ENCODE measurements at places on chromosomes 7 and 10.

DNA sequence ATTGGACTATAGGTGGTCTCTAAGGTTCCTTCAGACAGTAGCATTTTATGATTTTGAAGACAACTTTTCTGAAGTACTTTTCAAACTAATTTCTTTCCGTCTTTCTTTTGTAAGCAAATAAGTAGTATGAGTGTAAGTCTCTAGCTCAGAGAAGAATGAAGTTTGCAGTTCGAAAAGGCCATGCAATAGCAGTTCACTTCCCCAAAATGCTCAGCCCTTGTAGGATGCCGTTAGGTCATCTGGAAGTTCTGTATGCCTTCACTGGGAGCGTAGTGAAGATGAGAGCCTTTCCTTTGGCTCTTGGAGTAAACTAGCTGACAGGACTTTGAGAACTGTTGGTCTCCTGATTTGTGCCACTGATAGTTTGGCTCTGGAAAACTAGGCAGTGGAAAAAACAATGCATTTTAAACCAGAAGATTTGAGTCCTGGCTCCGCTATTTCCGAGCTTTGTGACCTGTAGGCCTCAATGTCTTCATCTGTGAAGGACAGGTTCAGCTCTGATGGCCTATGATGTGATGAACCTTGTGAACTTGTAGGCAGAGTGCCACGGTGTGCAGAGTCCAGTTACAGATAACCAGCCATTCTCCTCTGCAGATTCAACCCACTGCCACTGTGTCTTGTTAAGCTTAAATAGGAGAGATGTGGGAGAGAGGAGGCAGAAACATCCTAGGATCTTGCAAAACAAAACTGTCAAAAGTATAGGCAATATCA, 18.8 kb downstream of the SGPL1 start:
- H3K36me3 ChIP-seq, result peaks cover 30% of the 10 kb centered on the region
- peaks cover 35% of the 10 kb centered on the region for H3K4me1 ChIP-seq
- no peak for DNase-seq
- H3K4me3 ChIP-seq, result no peak overlapping the region

DNA sequence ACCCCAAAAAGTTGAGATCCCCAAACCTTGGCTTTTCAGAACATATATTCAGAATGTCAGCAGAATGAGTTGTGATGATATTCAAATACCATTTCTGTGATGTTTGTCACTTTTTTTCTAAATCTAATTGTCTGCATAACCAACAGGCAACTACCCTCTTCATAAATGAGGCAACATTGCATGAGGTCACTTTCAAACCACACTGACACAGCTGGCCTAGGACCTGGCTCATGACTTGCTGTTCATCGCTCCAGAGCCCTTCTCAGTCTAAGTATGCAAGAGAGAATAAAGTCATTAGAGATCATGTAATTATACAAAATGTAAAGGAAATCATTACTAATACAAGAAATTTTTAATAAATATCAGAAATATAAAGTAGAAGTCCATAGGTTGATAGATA, 681.9 kb downstream of the GRM8 start:
- no peak overlapping the region for H3K27ac ChIP-seq
- H3K27me3 ChIP-seq, result no peaks in the 10 kb centered on the region
- no peaks in the 10 kb centered on the region for H3K36me3 ChIP-seq
- no peak for DNase-seq

DNA sequence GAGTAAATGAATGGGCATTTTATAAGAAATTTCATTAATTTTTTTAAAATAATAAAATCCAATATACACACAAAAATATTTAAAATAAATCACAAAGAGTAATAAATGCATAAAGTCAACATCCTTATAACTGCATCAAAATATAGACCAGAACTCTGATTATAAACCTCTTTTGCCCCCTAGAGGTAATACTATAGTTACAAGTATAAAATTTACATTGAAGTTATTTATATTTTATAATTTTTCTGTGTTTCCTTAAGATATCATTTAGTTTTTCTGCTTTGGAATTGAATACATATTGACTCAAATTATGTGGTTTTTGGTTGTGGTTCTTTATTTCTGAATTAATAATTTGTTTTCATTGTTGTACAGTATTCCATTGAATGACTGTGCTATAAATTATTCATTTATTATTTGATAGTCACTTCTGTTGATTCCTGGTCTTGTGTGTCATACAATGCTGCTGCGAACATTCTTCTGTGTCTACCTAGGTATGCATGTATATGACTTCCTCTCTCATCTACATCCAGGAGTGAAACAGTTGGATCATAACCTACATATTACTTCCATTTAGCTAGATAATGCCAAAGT, 673.6 kb downstream of the IPMK start:
- H3K27ac ChIP-seq, result no peak overlapping the region
- no peaks in the 10 kb centered on the region for H3K36me3 ChIP-seq
- DNase-seq, result no peak
- H3K27me3 ChIP-seq, result no peaks in the 10 kb centered on the region

- H3K27ac ChIP-seq, result no peak overlapping the region
- H3K36me3 ChIP-seq, result no peaks in the 10 kb centered on the region
These were observed 309.4 kb downstream of the TWIST1 start for GRCh38 chr7:18808026-18808425.

- H3K27ac ChIP-seq, result no peak overlapping the region
- no peak overlapping the region for H3K4me3 ChIP-seq
- H3K4me1 ChIP-seq, result peaks cover 16% of the 10 kb centered on the region
- no peak for DNase-seq
- peaks cover 39% of the 10 kb centered on the region for H3K27me3 ChIP-seq
- H3K36me3 ChIP-seq, result no peaks in the 10 kb centered on the region
These were observed 184.8 kb upstream of the NRP1 start for GRCh38 chr10:33519130-33519860.

- H3K4me1 ChIP-seq, result peaks cover 16% of the 10 kb centered on the region
- no peaks in the 10 kb centered on the region for H3K36me3 ChIP-seq
- H3K27me3 ChIP-seq, result peaks cover 50% of the 10 kb centered on the region
- H3K4me3 ChIP-seq, result peak overlapping the region; percentile 89
- peak overlapping the region; percentile 29 for H3K27ac ChIP-seq
- no peak for DNase-seq
These were observed 876 bp upstream of the PIK3AP1 start for GRCh38 chr10:96721207-96721572.

DNA sequence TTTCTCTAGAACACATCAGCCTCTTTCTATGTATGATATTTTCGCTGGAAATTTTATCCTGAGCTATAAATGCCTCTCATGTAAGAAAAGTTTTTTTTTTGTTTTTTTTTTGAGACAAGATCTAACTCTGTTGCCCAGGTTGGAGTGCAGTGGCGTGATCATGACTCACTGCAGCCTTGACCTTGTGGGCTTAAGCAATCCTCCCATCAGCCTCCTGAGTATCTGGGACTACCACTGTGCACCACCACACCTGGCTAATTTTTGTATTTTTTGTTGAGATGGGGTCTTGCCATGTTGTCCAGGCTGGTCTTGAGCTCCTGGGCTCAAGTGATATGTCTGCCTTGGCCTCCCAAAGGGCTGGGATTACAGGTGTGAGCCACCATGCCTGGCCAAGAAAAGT, 80.4 kb downstream of the ADK start:
- no peak overlapping the region for H3K27ac ChIP-seq
- no peaks in the 10 kb centered on the region for H3K27me3 ChIP-seq
- peaks cover 5% of the 10 kb centered on the region for H3K4me1 ChIP-seq
- DNase-seq, result no peak
- peaks cover 4% of the 10 kb centered on the region for H3K36me3 ChIP-seq

GRCh38 chr10:18164748-18165361, 24.6 kb downstream of the CACNB2 start:
- H3K36me3 ChIP-seq, result no peaks in the 10 kb centered on the region
- H3K27me3 ChIP-seq, result no peaks in the 10 kb centered on the region
- H3K4me1 ChIP-seq, result no peaks in the 10 kb centered on the region
- no peak for DNase-seq
- no peak overlapping the region for H3K27ac ChIP-seq

- peak within 1 kb of the TSS; percentile 88 for H3K27ac ChIP-seq
- H3K4me1 ChIP-seq, result peaks cover 34% of the 10 kb centered on the region
- H3K4me3 ChIP-seq, result peak within 1 kb of the TSS; percentile 96
- H3K36me3 ChIP-seq, result peaks cover 8% of the 10 kb centered on the region
These were observed at the start of gene TAX1BP1 for GRCh38 chr7:27739909-27740448. Gene TAX1BP1 (plus strand): TSS chr7:27740162. CDS start chr7:27748525, 8,363 bp downstream.

DNA sequence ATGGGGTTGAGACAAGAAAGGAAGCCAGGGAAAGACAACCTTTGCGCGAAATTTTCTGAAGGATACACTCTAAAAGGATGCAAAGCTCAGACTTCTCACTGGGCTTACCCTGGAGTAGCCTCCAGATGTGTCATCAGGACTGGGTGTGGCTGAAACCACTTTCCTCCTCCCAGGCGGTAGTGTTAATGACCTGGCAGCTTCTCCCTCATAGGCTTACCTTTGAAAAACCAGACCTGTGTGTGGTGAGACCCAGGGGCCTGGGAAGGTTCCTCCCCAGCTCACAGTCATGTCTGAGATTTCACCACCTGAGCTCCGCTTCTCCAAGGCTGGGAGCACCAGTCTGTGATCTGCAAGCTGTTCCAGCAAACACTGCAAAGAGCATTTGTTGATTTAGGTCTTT, 93.7 kb downstream of the EPC1 start:
- no peak for DNase-seq
- H3K27me3 ChIP-seq, result no peaks in the 10 kb centered on the region
- peak overlapping the region; percentile 74 for H3K27ac ChIP-seq
- H3K36me3 ChIP-seq, result no peaks in the 10 kb centered on the region

- H3K4me1 ChIP-seq, result no peaks in the 10 kb centered on the region
- H3K4me3 ChIP-seq, result no peak overlapping the region
- H3K27ac ChIP-seq, result no peak overlapping the region
- H3K36me3 ChIP-seq, result no peaks in the 10 kb centered on the region
- no peak for DNase-seq
These were observed 148.8 kb upstream of the NPY start for GRCh38 chr7:24135003-24135817.

GRCh38 chr7:74449809-74450397, 3.8 kb upstream of the GTF2IRD1 start:
- H3K27ac ChIP-seq, result peak overlapping the region; percentile 29
- H3K4me3 ChIP-seq, result no peak overlapping the region
- DNase-seq, result no peak
- peaks cover 12% of the 10 kb centered on the region for H3K4me1 ChIP-seq
- no peaks in the 10 kb centered on the region for H3K27me3 ChIP-seq

GRCh38 chr7:88540012-88540411, 219.5 kb upstream of the ZNF804B start:
- no peak overlapping the region for H3K27ac ChIP-seq
- no peaks in the 10 kb centered on the region for H3K27me3 ChIP-seq
- no peak overlapping the region for H3K4me3 ChIP-seq
- H3K36me3 ChIP-seq, result no peaks in the 10 kb centered on the region
- no peaks in the 10 kb centered on the region for H3K4me1 ChIP-seq

GRCh38 chr7:116582164-116582732, 57.4 kb downstream of the CAV1 start:
- H3K4me3 ChIP-seq, result no peak overlapping the region
- H3K36me3 ChIP-seq, result no peaks in the 10 kb centered on the region
- H3K27me3 ChIP-seq, result no peaks in the 10 kb centered on the region
- no peak overlapping the region for H3K27ac ChIP-seq
- peaks cover 6% of the 10 kb centered on the region for H3K4me1 ChIP-seq

GRCh38 chr10:51425431-51425830, 274.0 kb downstream of the CSTF2T start:
- peaks cover 4% of the 10 kb centered on the region for H3K36me3 ChIP-seq
- no peak overlapping the region for H3K4me3 ChIP-seq
- no peak overlapping the region for H3K27ac ChIP-seq
- peaks cover 3% of the 10 kb centered on the region for H3K27me3 ChIP-seq
